ENCODE measurements at places on chromosomes 4 and X.

- no peak for DNase-seq
Observed at GRCh38 chr4:57172065-57172464, 61.9 kb upstream of the IGFBP7 start.

DNA sequence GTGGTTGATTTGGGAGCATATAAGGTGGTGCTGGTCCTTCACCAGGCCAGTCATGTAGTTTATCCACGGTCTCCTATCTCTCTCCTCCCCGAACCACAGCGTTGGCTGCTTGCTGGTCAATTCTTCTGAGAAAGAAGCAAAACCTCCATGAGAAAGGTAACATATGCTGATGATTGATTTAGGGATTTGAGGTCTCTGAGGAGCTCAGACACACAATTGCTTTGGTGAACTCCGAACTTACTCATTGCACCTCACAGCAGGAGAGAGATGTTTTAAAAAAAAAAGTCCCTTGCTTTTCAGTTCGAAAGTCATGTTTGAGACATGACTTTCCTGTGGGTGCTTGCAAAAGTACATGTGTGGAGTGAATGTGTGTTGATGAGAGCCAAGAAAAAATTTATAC, 100.2 kb downstream of the TSPAN7 start:
- no peak for DNase-seq

DNA sequence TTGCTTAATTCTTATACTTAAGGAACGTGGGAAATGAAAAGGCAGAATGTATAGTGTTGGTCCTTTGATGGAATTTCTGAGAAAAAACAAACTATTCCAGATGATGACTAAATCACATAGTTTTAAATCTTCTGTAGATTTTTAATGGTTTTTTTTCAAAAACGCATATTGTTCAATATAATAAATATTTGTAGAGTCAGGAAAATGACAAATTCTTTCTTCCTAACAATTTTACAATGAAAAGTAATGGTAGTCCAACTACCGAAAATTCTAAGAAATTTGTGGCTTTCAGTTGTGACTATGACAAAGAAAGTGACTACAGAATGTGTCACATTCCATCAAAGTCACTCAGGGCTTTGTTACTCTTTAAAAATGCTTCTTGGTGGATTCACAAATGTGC, 164.8 kb upstream of the PITX2 start:
- no peak for DNase-seq

DNA sequence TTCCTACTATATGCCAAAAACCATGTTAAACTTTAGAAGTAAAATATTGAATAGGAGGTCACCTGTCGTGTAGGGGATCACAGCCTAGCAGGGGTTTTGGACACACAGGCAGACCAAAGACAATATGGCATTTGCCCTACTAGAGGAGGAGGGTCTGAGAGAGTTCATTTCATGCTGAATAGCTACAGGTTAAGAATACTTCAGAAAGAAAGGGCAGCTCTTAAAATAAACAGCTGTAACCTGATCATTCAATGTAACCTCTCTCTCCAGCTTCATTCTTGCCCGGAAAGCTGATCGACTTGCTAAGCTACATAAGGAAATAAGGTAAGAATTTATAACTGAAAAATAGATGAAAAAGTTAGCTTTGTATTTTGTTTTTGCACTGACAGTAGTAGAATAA, 79.9 kb downstream of the MAOA start:
- DNase-seq = no peak

GRCh38 chr4:111883557-111883999, 261.7 kb upstream of the FAM241A start:
- DNase-seq = peak; percentile 1
